Eye (tissue), 1 donor: ENCODE measurements at places on chromosomes 5 and 9.

- no peak for DNase-seq
Observed at GRCh38 chr9:108845947-108846346, 9.8 kb downstream of the ACTL7B start.

DNA sequence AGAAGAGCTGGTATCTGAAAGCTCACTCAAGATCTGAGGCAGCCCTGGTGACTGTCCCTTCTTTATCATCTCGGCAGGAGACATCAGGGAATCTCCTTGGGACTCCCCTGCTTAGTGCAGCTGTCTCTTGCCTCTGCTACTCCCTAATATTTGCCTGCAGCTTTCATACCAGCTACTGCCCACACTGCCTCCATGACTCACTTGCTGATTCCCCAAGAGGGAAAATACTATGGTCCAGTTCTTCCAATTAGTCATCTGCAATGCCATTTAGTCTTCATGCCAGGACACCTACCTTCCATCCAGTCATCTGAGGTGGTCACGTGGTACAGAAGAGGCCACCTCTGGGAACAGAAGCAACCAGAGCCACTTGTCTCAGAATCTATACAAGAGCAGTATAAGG is 270.8 kb downstream of the NTRK2 start:
- peak; percentile 46 for DNase-seq

- no peak for DNase-seq
Observed at GRCh38 chr9:107862323-107862722, 372.8 kb upstream of the KLF4 start.

DNA sequence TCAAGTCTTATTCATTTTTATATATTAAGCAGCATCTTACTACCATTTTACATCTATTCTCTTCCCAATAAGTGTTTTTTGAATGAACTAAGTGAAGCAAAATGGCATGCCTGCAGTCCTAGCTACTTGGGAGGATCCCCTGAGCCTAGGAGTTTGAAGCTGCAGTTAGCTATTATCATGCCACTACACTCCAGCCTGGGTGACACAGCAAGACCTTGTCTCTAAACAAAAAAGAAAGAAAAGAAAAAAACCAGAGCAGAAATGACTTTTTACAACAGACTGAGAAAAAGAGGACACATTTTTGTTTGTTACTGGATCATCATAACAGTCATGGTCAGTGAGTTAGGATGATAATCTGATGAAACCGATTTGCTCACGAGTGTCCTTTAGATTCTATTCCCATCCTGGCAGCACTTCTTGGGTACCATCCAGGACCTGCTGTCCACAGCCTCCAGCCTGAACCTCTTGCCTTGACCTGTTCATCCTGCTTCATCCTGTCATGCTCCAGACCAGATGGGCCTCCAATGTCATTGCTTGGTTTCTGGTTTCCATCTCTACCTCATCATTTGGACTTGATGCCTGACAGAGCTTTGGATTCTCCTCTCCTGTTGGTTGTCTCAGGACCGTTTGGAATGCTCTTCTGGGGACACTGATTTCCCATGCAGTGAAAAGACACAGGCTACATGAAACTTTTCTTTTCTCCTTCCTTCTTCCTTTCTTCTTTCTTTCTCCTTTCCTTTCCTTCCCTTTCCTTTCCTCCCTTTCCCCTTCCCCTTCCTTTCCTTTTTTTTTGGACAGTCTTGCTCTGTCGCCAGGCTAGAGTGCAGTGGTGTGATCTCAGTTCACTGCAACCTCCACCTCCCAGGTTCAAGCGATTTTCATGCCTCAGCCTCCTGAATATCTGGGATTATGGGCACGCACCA is 50.1 kb upstream of the GLRX start:
- DNase-seq, result no peak

DNA sequence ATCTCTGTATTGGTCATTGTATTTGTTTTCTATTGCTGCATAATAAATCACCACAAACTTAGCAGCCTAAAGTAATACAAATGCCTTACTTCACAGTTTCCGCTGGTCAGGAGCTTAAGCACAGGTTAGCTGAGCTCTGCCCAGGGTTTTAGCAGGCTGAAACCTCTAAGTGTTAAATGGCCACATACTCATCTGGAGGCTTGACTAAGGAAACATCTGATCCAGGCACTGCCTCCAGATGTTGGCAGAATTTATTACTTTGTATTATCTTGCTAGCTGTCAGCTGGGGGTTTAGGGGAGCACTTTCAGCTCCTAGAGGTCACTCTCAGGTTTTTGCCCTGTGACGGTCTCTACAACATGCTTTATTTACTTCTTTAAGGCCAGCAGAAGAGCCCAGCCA is 23.2 kb upstream of the RARS1 start:
- DNase-seq, result no peak

- peak; percentile 55 for DNase-seq
Observed at GRCh38 chr5:9596171-9596780, 33.9 kb downstream of the TAS2R1 start.

GRCh38 chr5:14270209-14270702 is 127.1 kb downstream of the TRIO start:
- DNase-seq, result peak; percentile 88
